ENCODE measurements at places on chromosomes 11 and 22.
A peak's percentile ranks its signal among the peaks of the same experiment; 100 is the strongest.

GRCh38 chr11:118572981-118573550, 857 bp downstream of the ARCN1 start:
- DNase-seq = peak; percentile 9

DNA sequence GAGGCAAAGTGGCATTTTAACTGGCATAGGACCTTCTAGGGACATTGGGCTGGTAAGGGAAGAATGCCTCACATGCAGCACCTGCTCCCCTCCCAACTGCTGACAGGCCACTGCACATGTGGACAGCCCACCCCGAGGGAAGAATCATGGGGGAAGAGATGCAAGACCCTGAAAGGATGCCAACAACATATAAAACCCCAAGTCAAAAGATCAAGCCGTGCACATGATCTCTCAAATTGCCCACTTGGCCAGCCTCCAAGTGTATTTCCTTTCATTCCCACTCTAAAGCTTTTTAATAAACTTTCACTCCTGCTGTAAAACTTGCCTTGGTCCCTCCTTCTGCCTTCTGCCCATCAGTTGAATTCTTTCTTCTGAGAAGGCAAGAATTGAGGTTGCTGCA, 947.8 kb upstream of the CCDC90B start:
- no peak for DNase-seq

GRCh38 chr11:10650630-10651029, 42.9 kb downstream of the IRAG1 start:
- DNase-seq = no peak

DNA sequence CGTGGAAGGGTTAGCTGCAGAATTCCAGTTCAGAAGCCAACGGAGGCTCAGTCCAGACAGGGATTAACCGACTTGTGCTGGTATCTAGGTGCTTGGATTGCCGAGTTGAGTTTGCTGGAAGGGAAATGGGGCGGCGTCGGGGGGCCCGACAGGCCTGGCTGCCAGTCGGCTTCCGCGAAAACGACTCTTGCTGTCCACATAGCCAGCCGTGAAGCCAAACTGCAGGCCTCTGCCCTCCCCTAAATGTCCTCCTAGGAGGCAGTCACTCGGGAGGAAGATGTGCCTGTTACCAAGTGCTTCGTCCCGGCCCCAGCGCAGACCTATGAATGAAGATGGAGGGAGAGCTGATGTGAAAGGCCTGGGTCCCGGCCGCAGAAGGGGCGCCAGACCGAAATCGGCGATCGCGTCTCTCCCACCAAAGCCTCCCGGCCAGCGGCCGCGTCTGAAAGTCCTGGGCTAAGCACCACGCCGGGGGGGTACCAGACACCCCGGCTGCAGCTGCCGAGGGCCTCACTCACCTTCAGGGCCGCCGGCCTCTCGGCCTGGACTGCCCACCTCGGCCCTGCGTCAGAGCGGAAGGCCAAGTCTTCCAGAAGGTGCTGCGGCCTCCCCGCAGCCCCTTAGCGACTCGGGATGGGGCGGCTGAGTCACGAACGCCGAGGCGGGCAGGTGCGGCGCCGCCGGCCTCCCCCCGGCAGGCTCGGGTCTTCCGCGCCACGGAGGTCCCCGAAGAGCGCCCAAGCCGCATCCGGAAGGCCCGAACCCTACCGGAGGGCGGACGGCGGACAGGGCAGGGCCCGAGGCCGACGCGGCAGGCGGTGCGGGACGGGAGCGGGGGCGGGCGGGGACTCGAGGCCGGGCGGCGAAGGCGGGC, 7.5 kb downstream of the DPAGT1 start:
- peak; percentile 41 for DNase-seq

- no peak for DNase-seq
Measured at GRCh38 chr11:46337626-46338345, 9.5 kb upstream of the DGKZ start.

- DNase-seq = no peak
Measured at GRCh38 chr22:28741200-28741784, 328 bp downstream of the CHEK2 start.

Measured in activated CD4-positive, alpha-beta T cell treated with anti-CD3 and anti-CD28 coated beads, Interleukin-2, amount 50 U/mL, for 1 hour (primary cell).